ENCODE measurements at places on chromosomes 7 and 10.

DNA sequence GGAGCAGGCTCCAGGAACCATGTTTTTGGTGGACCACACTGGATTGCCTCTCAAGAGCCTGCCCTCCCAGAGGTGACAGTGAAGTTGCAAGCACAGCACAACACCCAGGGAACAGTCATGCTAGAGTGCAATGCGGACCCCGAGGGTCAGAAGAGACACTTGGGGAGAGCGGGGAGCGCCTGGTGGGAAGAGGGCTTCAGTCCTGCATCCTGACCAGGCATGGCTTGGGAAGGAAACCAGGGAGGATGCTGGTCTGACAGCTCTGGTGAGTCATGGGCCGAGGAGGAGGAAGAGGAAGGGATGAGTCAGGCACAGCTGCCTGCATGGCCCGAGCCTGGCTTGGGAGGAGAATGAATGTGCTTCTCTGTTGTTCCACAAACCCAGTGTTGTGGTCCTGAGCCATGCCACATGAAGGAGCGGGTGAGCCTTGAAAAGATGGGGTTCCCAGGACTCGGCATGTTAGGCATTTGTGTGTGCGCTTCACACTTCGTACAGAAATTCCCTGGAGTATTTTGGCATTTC is 29.5 kb upstream of the ANKRD2 start:
- peak; percentile 95 for DNase-seq

DNA sequence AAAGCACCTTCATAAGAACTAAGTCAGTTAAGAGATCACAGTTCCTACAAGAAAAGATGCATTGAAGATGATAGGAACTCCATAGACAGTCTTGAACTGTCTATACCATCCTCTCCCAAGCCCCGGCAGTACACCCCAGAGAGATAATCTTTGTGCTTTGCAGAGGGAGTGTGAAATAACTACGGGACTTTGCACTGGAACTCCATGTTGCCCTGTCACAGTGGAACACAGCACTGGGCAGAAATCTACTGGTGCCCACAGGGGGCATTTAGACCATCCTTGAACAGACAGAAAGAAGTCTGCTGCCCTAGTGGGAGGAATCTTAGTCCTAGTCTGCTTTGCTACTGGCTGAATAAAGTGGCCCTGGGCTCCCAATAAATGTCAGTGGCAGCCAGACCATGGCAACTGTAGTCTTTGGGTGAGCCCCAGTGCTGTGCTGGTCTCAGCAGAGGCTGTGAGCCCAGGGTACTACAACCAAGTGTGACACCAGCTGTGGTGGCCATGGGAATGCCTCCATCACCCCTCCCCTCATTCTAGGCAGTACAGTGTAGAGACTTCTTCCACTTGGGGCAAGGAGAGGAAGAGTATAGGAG is 107.7 kb upstream of the TMEM168 start:
- no peak for DNase-seq

GRCh38 chr10:114095559-114096337 is 52.1 kb downstream of the ADRB1 start:
- no peak for DNase-seq

DNA sequence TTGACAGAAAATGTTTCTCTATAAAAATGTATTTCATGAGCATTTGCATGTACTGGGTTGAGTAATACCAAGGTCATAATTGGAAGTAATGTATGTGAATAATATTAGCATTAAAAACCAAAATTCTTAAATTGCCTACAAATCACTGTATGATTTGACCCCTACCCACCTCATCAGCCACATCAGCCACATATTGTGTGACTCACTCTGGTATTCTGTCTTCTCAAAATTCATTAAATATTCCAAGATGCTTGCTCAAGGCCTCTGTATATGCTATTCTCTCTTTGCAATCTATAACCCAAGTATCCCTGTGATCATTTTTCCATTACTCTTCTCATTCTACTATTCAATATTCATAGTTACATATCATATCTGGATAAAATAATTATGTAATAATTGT is 21.4 kb downstream of the POT1 start:
- no peak for DNase-seq

- DNase-seq: no peak
Measured at GRCh38 chr10:47018026-47018735, 107.0 kb downstream of the PTPN20 start.

DNA sequence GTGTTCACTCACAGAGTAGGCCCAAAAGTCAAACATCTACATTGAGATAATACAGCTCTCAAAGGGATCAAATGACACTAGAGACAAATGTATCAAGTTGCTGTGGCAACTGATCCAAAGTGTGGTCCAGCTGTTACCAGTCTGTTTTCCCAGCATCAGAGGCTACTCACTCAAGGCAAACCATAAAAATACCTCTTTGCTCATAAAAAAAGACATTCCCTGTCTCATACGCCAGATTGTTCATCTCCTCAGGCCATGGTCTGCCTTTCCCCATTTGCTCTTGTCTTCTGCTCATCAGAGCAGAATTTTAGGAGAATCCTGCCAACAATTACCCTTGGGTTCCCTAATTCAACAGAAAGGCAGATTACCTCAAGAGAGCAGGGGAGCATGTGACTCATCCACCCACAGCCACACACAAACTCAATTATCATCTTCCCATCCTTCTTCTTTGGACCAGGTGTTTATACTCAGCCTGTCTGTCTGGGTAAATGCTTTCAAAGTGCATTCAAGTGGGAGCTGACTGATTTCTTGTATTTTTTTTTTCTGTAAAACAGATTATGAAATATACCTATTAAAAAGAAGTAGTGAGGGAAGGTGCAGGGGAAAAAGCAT is 226.5 kb upstream of the HPS1 start:
- DNase-seq: peak; percentile 94

GRCh38 chr7:112806156-112806555 is 16.0 kb upstream of the TMEM168 start:
- no peak for DNase-seq

DNA sequence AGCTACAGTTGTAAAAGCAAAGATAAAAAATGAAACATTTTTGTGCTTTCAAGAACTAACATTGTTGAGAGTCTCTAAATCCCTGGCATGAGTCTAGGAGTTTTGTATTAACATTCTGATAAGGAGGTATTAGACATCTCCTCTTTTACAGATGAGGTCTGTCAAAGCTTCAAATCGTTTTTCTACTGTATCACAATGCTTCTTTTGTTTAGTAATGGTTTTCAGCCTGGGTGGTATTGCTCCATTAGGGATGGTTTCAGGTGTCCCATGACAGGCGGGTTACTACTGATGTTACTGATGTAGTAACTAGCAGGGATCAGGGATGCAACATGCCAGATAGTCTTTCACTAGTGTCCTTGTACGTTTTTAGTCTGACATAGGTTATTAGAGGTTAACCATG is 27.4 kb downstream of the STAM start:
- no peak for DNase-seq

- DNase-seq: no peak
Measured at GRCh38 chr10:5532618-5533097, 7.9 kb downstream of the CALML3 start.

DNA sequence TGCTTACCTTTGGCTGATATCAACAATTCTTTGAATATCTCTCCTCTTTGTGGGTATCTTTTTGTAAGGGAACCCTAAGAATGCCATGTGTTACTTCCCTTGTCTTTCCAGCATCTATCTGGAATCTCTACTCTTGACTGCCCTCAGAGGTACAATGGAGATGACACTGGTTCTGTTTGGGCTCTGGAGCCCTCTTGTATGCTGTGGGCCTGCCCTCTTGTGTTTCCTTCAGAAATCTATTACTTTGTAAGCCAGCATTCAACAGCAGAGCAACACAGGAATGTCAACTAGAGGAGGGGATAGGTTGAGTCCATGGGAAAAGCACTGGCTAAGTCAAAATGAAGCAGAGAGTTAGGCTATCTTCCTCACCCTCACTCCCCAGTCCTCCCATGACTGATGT is 142.3 kb downstream of the XPNPEP1 start:
- no peak for DNase-seq

DNA sequence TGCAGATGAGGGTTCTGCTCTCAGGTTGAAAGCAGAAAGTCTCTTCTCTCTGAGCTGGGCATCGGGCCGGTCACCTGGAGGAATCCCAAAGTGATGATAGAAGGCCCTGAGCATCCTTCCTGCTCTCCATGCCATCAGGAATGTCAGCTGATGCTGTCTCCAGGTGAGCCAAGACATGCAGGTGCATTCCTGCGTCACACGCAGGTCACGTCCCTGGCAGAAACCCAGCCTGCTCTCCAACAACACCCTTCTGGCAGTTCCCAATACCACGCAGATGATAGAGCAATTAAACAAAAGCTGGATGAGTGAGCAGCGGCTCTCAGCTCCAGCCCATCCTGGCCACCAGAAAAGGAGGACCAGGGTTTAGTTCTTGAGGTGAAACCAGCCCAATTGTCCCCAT is 6.9 kb upstream of the WIPI2 start:
- peak; percentile 94 for DNase-seq

DNA sequence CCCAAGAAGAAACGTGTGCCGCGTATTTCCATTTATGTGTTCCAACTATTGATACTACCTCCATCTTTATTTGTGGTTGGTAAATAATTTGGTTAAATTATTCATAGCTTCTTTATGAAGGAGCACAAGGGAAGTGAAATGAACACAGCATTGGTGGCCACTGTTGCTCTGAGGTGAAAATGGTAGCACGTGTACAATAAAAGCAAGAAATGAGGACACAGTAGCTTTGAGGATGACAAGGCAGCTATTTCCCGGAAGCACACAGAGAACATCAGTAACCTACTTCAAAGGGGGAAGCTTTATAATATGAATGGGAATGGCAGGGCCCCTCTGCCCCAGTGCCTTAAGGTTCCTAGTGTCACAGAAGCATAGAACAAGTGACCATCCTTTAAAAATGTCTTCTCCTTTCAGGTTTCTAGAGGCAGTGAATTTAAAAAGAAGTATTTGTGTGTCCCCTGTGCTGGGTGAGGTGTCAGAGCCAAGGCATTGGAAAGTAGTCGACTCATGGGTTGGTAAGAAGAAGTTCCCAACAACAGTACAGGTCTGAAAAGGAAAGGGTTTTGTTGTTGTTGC is 78.8 kb downstream of the SGMS1 start:
- no peak for DNase-seq

All from DMS53 (cell line).